ENCODE measurements at places on chromosomes 13 and 19.

GRCh38 chr19:2848616-2849015, 7.3 kb downstream of the ZNF555 start:
- no peak for DNase-seq

DNA sequence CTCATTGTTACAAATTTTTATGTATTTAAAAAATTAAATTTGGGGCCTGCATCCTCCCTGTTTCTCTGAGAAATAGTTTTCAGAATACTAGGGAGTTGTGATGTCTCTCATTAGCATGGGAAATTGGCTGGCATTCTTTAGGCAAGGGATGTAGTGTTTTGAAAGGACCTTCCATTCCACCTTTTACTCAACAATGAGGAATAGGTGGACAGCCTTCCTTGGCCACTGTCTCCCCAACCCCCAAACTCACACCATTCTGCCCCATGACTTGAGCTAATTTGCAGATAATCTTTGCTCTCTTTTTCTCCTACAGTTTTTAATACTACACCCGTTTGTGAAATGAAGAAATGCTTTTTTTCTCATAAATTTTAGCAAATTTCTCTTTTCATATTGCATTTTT, 244.6 kb upstream of the SPRY2 start:
- DNase-seq = no peak

GRCh38 chr13:66312312-66313087, 917.6 kb downstream of the PCDH9 start:
- DNase-seq = no peak

GRCh38 chr13:86839221-86839620, 832.0 kb upstream of the SLITRK5 start:
- DNase-seq = no peak

GRCh38 chr13:60759499-60759898, 362.5 kb downstream of the TDRD3 start:
- no peak for DNase-seq

- no peak for DNase-seq
These were observed 3.9 kb upstream of the NCAN start for GRCh38 chr19:19207637-19208572.

- DNase-seq = no peak
These were observed 36.1 kb upstream of the DOCK9 start for GRCh38 chr13:99013951-99014350.

DNA sequence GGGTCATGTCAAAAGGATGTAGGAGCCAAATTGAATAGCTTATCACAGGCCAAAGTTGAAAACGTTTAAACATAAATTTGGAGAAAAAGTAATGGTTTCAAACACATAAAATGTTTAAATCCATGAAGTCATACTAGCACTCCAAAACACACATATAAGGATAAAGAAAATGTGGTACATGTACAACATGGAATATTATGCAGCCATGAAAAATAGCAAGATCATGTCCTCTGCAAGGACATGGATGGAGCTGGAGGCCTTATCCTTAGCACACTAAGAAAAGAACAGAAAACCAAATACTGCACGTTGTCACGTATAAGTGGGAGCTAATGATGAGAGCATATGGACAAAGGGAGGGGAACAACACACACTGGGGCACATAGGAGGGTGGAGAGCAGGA, 911.7 kb upstream of the PCDH20 start:
- no peak for DNase-seq

DNA sequence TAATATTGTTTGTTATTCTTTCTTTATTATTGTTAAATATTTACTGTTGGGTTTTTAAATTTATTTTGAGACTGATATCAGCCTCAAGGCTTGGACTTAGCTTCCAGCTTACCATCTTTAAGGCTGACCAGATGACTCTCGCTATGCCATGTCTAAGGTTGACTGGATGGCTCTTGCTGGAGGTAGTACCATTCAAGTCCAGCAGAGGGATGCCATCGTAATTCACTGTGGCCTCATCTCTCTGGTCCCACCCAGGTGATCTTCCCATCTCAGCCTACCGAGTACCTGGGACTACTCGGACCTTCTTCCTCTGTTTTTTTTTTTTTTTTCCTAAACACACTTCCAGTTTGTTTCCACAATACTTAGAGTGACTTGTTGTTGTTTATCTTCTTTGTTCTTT, 41.7 kb upstream of the ZNF91 start:
- no peak for DNase-seq

DNA sequence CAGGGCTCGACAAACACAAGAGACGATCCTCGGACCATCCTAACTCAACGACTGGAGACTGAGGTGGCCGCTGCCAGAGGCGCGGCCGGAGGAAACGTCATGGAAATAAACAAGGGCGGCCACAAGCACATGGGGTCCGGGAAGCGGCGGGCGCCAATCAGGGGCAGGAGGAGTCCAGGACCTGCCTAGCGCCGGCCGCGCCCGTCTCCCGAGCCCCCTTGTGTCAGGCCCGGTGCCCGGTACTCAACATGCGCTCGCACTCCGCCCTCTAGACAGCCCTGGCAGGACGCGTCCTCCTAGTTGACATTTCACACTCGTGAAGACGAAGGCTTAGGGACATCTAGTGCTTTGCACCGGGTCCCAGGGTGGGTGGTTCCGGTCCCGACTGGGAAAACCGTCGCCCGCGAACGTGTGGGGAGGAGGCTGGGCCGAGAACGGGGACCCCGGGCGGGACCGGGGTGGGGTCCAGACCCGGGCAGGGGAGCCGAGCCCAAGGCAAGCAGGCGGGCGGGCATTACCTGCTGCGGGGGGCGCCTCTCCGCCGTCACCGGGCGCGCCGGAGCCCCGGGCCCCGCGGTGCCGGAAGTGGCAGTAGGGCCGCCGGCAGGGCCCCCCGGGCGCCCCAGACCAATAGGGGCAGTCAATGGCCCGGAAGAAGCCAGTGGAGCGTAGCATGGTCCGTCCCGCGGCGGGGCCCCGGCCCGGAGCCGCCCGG, 442 bp downstream of the REXO1 start:
- no peak for DNase-seq

GRCh38 chr19:6275170-6275744, 4.5 kb downstream of the MLLT1 start:
- DNase-seq = no peak

DNA sequence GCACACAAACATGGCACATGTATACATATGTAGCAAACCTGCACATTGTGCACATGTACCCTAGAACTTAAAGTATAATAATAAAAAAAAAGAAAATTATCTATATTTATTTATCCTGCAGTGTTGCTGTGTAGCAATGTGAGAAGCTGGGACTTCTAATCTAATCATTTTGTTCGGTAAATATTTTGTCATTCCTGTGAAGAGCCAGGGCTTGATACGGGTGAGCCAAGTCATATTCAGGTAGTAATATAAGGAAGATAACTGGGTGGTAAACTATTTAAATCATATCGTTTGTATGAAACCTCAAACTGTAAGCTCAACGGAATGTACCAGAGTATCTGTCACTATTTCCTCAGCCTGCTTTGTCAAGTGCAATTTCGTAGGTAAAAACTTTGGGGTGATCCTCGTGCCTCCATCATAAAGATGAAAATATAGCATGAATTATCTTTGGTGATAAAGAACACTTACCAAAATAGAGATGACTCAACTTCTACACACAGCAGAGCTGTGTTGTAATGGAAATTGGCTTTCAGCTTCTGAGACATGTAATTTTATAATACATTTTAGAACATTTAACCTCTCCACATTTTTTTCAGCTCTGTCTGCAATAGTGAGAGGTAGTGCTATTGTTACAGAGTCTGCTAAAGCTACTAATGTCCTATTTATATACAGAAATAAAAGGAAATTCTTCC, 92.9 kb downstream of the PCDH9 start:
- no peak for DNase-seq

GRCh38 chr19:31783592-31783991, 434.4 kb upstream of the TSHZ3 start:
- no peak for DNase-seq

DNA sequence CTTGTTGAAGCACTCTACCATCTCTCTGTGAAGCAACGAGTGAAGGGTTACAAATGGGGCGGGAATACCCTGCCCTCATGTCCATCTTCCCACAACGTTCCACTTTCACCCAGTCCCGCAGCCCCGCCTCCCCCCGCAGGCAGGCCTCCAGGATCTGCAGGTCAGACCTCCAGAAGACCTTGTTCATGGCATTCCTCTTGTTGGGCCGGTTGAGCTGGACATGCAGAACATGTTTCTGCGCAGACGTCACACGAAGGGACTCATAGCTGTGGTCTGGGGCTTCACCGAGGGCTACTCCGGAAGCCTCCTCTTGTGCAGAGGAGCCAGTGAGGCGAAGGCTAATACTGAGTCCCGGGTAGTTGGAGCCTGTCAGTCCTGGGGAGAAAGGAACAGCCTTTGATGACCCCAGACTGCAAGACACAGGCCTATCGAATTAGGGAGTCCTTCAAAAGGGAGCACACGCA, 420 bp downstream of the ECH1 start:
- no peak for DNase-seq

- DNase-seq = no peak
These were observed 25.9 kb upstream of the FNDC3A start for GRCh38 chr13:48949566-48950500.

GRCh38 chr13:20923272-20923671, 20.7 kb upstream of the XPO4 start:
- DNase-seq = no peak

- DNase-seq = no peak
These were observed 3.6 kb upstream of the CACNG8 start for GRCh38 chr19:53958823-53959757.

- DNase-seq = no peak
These were observed 184.0 kb downstream of the SLC7A1 start for GRCh38 chr13:29411481-29411880.

DNA sequence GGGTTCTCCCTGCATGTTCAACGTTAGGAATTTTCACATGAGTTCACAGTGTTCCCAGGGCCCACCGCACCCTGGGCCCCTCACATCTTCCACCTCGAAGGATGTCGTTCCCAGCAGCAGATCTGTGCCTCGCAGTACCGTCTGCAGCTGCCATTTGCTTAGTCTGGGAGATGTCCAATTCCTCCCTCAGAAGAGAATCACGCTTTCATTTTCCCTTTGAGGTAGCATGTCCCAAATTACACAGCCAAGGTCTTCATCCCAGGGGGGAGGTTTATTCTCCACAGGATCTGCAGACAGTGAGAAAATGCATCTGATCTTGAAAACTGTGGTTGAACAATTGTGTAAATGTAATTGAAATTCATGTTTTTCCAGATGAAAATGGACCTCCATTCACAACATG, 150.2 kb downstream of the DCT start:
- no peak for DNase-seq

DNA sequence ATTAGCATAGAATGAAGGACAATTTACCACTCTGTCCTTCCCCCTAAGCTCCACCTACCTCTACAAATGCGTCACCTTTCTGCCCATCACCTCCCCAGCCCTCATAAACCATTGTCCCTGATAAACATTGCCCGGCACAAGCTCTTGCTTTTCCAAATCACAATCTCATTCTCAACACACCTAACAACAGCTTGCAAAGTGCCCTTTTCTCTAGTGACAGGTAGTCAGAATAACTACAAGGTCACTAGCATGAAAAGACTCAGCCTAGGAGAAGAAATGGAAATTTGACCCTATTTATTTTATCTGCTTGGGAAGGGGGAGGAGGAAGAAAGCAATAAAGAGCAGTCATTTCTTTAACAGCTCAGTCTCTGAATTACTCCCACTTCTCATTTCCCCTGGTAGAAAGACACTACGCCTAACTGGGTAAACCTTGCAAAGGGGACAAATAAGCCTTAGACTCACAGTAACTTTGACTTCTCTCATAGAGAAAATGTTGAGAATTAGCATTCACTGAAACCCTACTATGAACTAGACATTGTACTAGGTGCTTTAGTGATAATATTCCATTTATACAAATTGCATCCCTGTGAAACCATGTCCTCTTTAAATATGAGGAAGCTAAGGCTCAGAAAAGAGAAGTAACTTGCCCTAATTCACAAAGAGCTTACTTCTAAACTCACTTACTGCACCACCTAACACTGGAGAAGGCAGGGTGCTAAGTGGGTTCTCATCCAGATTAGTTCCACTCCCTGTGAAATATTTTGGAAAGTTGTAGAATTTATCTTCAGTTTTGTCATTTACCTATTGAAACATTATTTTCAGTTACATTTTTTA, 116.2 kb upstream of the FNDC3A start:
- no peak for DNase-seq

DNA sequence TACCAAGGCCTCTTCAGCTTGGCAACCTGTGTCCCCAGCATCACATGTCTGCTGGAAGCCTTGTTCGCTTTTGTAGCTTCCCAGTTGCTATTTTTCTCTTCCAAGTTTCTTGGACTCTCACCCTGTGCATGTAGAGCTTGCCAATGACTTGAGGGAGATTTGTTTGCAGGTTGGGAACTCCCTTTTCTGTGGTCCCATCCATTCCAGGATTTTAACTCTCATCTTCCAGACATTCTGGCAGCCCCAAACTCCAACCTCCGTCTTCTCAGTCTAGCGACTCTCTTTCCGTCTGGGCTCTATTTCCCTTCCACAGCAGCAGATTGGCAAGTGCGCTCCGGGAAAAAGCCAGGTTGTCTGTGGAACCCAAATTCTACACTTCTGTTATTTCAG, 9.0 kb downstream of the PLAUR start:
- no peak for DNase-seq

GRCh38 chr13:48594096-48594815, 59.5 kb upstream of the CYSLTR2 start:
- no peak for DNase-seq

GRCh38 chr13:110628477-110628793, 13.1 kb downstream of the NAXD start:
- no peak for DNase-seq

- DNase-seq = no peak
These were observed 4.4 kb downstream of the BCAM start for GRCh38 chr19:44813070-44813840.
